G401 (cell line): ENCODE measurements at places on chromosomes 3 and 15.

GRCh38 chr3:187085021-187085666 lies 54.2 kb downstream of the RPL39L start:
- no peak for DNase-seq

GRCh38 chr3:144774897-144775296 lies 803.3 kb downstream of the DIPK2A start:
- no peak for DNase-seq

GRCh38 chr15:49731187-49732099 lies 110.6 kb downstream of the DTWD1 start:
- DNase-seq, result no peak

DNA sequence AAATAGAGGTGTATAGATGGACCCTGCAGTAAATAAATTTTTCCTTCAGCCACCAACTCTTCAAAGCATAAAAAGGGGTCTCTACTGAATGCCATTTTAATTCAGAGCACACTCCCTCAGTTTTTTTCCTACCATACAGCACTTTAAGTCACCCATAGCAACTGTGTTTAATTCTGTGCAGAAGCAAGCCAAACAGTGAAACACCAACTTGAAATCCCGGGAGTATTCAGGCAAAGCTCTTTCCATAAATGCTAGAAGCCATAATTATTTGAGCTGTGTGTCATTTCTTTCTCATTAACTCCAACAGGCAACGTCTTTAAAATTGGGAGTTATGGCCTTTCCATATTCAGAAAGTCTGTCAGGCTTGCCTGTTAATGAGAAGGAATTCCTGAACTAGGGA lies 562.1 kb downstream of the GRM7 start:
- no peak for DNase-seq

DNA sequence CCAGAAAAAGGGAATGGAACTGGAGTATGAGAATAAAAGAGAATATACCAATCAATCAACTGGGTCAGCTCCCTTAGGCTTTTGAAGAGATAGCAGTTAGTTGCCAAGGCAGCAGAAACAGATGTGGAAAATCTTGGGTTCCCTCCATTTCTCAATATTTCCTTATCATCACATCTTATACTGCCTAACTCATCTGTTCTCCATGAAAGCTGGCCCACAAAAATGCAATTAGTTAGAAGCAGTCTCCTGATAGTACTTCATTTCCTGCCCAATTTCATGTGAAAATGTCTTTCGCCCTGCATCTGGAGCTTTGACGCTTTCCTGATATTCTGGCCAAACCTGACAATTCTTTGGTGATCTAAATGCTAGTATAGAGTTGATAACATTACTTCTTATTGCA lies 30.1 kb upstream of the SPTSSB start:
- no peak for DNase-seq

DNA sequence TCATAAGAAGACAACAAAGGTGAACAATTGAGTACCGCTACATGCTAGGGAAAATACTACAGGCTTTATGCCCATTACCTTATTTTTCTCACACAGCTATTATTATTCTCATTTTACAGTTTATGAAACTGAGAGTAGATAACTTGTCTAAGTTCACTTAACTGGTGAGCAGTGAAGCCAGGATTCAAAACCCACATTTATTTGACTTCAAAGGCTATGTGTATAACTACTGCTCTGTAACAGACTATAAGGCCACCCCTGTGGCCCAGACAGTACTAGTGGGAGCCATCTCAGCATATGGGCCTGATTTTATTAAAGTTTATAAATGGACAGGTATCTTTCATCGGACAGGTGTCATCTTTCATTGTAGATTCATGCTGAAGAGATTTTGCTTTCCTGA lies 14.4 kb upstream of the BBX start:
- no peak for DNase-seq

- no peak for DNase-seq
Observed at GRCh38 chr15:66186049-66186825, 67.3 kb downstream of the MEGF11 start.

DNA sequence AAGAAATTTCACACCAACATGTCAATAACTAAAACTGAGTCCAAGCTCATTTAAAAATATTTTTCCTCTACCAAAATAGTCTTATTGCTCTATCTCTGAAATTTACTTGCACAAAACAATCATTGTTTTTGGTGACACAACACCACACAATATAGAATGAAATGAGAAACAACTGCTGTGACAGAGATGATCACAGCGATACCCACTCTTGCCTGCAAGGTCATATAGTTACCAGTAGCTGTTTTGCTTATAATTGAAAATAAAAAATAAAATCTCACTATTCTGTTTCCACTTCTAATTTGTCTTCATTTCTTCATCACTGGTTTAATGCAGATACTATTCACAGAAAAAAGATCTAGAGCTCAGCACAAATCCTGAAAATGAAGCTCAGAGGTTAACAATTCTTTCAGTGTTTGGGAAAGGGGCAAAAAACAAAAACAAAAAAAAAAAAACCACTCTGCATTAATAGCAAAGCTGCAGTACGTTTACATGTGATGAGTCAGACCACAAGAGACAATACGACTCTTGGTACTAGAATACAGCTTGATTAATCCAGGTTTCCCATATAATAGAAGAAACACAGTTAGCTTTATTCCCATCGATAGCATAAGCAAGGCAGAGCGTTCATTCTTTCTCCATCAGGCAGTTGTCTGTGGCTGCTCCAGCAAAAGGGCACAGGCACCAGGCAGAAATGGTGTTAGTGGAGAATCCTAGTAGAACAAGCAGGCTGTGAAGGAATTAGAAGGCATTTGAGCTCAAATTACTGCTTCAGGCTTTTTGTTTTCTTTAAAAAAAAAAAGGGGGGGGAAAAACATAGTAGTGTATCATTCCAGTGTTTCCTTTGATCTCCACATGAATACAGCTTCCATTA lies 773 bp downstream of the ANKRD28 start:
- peak; percentile 85 for DNase-seq

DNA sequence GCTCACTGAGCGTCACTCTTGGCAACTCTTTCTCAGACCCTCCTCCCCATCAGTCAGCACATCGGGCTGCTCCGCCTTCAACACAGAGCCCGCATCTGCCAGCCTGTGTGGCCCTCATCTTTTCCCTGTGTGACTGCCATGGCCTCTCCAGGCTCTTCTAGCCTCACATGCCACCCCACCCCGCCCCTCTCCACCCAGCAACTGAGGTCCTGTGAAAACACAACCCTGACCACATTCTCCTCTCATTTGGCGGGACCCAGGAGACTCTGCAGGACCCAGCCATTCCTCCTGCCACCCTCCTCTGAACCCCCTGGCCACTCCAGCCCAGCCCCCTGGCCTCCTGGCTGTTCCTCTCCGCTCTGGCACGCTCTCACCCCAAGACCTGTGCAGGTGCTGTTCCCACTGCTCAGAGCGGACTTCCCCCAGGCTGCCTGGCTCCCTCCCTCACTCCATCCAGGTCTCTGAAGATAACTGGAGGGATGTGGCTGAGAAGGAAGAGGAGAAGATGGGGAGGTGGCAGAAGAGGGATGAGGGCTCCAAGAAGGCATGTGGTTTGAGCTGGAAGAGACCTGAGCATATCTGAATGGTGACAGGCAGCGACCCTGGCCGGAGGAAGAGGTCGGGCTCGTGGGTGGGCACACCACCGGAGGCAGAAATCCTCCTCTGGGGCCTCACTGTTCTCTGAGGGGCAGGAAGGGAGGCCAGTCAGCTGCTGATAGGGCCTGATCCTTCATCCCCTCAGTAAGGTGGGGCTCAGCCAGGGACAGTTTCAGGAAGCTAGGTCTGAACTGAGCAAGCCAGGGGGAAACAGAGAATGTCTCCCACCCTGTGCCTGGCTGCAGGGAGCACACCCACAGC lies 111.2 kb upstream of the RPL32 start:
- no peak for DNase-seq

DNA sequence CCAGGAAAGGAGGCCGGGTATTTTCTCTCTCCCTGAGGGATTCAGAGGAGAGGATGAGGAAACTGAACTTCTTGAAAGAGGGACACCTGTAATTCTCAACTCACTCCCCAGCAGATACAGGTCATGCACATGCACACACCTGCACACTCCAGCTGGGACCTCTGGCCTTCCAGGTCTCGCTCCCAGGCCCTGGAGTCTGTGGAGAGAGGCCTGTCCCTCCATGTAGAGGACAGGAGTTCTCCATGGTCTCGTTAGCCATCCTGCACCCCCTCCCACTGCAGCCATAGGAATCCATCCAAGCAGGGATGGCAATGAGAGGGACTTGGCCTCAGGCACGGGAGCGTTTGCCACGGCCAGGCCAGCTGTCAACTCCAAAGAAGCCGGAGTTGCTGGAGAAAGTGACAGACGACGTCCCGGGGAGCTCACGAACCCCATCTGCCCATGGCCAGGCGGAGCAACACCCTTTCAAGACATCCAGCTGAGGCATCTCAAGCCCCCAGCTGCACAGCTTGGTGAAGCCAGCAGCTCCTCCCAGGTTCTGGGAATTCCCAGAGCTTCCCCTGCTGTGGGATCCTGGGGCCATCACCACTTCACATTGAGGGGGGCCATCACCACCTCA lies 223.3 kb downstream of the UACA start:
- no peak for DNase-seq

DNA sequence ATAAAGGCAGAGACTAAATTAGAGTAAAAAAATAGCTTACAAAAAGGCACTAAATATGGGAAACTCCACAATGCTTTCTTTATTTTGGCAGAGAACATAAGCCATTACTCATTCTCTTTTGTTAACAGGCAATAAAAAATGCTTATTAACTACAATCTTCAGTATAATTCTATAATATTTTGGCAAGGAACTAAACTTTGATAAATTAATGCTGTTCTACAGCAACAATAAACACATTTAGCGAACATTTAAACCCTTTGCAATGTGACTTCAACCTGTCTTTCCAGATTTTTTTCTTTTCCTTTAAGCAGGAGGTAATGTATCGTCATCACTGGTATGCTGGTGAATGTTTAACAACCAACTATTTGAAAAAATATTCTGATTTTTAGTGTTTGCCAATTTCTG lies 42.2 kb upstream of the POU1F1 start:
- no peak for DNase-seq
